Vein endothelial cell (primary cell): ENCODE measurements at places on chromosomes 2 and 18. TPM values are rescaled to one million over a fixed set of nuclear protein-coding genes. Genes with fewer than 3 reads are reported as not detected.

The NTSR2 gene
- total RNA-seq = not detected in 2 replicates

The CDH2 gene
- total RNA-seq = 5.8 and 7.5 TPM in 2 replicates

The FASTKD2 gene
- total RNA-seq = 36.9 and 48.2 TPM in 2 replicates

The PTPRN gene
- not detected in 2 replicates for total RNA-seq

The POTEI gene
- total RNA-seq = 0.33 and 0.48 TPM in 2 replicates

The IL36RN gene
- not detected in 2 replicates for total RNA-seq

The AKAIN1 gene
- not detected in 2 replicates for total RNA-seq

The ALPG gene
- total RNA-seq = not detected in 2 replicates

The ANKMY1 gene
- 8.8 and 9.4 TPM in 2 replicates for total RNA-seq

The LTBP1 gene
- 41.3 and 145 TPM in 2 replicates for total RNA-seq

The ALPI gene
- total RNA-seq = not detected in 2 replicates

The IL36A gene
- not detected in 2 replicates for total RNA-seq

The RIT2 gene
- total RNA-seq = not detected in 2 replicates

The ZFP36L2 gene
- total RNA-seq = 11.7 and 16.3 TPM in 2 replicates

The AMER3 gene
- total RNA-seq = not detected in 2 replicates

The DHRS9 gene
- total RNA-seq = 0.33 and 3.7 TPM in 2 replicates

The CRYBA2 gene
- not detected in 2 replicates for total RNA-seq

The GALNT5 gene
- total RNA-seq = not detected in 2 replicates

The UGT1A5 gene
- not detected in 2 replicates for total RNA-seq

The SCYGR4 gene
- total RNA-seq = not detected in 2 replicates

The TSPYL6 gene
- 0.10 TPM in 1 of 2 replicates, not detected in the other for total RNA-seq

The CROCC2 gene
- not detected in 2 replicates for total RNA-seq

The FAM161A gene
- 0.65 and 1.7 TPM in 2 replicates for total RNA-seq

The GPBAR1 gene
- total RNA-seq = 0.10 and 0.33 TPM in 2 replicates

The PHOSPHO2 gene
- total RNA-seq = 2.2 and 3.6 TPM in 2 replicates

The CGREF1 gene
- total RNA-seq = 3.2 and 8.5 TPM in 2 replicates

The RMND5A gene
- total RNA-seq = 37.2 and 44.0 TPM in 2 replicates

The RAB17 gene
- 2.3 and 9.5 TPM in 2 replicates for total RNA-seq

The TMEFF2 gene
- under 0.01 TPM in 1 of 2 replicates, not detected in the other for total RNA-seq

The POTEE gene
- total RNA-seq = 0.29 and 0.33 TPM in 2 replicates

The CYP26B1 gene
- total RNA-seq = 0.19 and 0.65 TPM in 2 replicates

The GDF7 gene
- total RNA-seq = 2.5 and 11.8 TPM in 2 replicates

The RAB27B gene
- total RNA-seq = under 0.01 and 0.10 TPM in 2 replicates

The PSME4 gene
- total RNA-seq = 67.6 and 90.5 TPM in 2 replicates

The LCT gene
- under 0.01 TPM in 1 of 2 replicates, not detected in the other for total RNA-seq

The METTL4 gene
- total RNA-seq = 8.5 and 12.7 TPM in 2 replicates

The MAB21L4 gene
- not detected in 2 replicates for total RNA-seq

The CYS1 gene
- total RNA-seq = 0.33 TPM in 1 of 2 replicates, not detected in the other

The LBH gene
- total RNA-seq = 23.0 and 41.2 TPM in 2 replicates

The MDH1B gene
- total RNA-seq = 0.33 and 0.57 TPM in 2 replicates
